ENCODE measurements at places on chromosomes 6 and 20.

GRCh38 chr6:18997375-18997826, 610.3 kb downstream of the RNF144B start:
- DNase-seq: no peak

DNA sequence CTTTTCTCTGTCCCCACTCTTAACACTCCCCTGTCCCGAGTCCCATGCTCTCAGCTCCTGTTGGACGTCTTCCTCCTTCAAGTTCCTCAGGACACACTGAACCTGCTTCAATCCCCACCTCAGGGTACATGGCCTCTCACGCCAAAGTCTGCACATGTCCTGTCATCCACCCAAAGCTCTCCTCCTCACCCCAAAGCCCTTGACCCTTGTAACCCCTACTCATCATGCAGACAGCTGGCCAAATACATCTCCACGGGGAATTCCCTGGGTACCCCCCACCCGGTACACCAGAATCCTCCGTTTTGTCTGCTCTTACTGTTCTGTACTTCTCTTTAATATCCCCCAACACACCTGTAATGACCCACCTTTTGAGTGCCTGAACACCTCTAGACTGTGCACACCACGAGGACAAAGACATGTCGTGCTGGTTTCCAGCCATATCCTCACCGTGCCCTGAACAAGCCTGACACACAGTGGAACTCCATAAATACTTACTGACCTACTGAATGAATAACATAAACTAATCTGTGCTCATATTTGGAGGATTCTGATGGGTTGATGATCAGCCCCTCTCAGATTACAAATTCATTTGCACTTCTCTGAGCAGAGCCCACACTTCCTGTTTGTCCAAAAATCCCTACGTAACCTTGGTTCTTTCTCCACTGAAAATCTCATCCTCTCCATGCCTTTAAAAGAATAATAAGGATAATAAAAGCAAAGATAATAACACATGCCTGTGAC, 66.8 kb upstream of the EYA2 start:
- DNase-seq: no peak

DNA sequence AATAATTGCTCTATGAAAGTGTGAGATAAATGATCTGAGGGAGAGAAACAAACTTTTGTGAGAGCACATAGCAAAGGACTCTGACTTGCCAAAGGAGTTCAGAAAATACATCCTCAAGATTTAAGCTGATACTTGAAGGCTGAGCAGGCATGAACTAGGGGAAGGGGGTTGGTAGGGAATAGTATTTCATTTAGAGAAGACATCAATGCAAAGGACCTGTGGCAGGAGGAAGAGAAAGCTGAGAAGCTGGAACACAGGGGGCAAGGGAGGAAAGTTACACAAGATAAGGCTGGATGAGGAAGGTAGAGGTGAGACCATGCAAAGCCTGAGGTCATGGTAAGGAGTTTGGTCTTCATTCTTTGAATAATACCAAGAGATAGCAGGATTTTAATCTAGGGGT, 50.6 kb downstream of the NCOA6 start:
- no peak for DNase-seq

DNA sequence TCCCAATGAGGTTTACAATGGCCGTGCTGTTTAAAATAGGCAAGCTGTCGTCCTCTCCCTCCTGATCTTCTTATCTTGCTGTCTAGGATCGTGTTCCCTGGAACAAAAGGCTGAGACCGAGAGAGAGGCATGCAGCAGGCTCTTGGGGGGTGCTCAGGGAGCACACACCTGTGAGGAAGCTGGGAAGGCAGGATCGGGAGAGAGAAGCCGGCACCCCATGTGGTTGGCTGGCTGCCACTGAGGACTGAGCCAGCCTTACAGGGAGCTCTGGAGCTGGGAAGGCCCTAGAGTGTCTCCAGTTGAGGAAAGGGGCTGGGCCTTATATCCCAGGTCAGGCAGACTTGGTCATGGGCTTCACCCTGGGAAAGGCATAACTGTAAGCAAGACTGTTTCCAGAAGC, 184.2 kb downstream of the LY86 start:
- no peak for DNase-seq

- DNase-seq: no peak
Measured at GRCh38 chr6:11333132-11333849, 100.8 kb upstream of the NEDD9 start.

GRCh38 chr6:112594886-112595594, 247.9 kb downstream of the RFPL4B start:
- no peak for DNase-seq

All from stimulated activated CD8-positive, alpha-beta memory T cell treated with anti-CD3 and anti-CD28 coated beads, Interleukin-15, amount 100 ng/mL, for 24 hours (primary cell).